Stimulated activated CD4-positive, alpha-beta T cell treated with anti-CD3 and anti-CD28 coated beads, Interleukin-15, amount 100 ng/mL, for 24 hours (primary cell): ENCODE measurements at places on chromosomes 5 and 9.

- DNase-seq: no peak
Measured at GRCh38 chr9:132584601-132585560, 2.5 kb downstream of the BARHL1 start.

- peak; percentile 74 for DNase-seq
Measured at GRCh38 chr9:128724744-128725211, 851 bp upstream of the ZDHHC12 start.

DNA sequence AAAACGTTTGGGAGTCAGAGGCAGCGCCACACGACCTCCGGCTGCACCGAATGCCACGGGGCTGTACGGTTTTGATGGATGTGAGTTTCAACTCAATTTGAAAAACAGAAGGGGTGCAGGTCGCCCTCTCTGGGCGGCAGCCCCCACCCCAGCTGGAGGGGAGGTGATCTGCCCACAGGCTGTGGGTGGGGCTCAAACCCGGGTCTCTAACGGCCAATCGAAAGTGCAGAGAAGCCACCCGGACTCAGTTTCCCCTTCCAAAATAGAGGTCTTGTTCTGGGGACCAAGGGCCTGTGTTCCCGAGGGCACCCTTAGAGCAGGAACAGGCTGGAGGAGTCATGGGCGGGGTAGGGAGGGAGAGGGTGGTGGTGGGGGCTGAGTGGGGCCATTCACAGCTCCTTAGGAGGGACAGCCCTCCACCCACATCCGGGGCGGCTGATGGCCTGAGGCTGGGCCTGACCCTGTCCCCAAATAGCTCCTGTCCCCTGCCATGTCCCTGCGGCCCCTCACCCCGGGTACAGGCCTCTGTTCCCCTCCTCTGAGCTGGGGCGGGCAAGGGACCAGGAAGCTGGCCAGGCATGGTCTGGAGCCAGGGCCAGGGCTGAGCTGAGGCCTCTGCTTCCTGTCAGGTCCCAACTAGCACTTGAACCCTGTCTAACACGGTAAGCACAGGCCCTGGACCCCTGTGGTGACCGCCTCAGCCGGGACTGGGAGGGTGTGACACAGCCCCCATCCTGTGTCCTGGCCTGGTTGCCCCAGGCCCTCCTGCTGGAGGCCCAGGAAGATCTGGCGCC is 22.6 kb upstream of the NOTCH1 start:
- no peak for DNase-seq

GRCh38 chr5:87829217-87829551 is 416.5 kb upstream of the CCNH start:
- DNase-seq: no peak

DNA sequence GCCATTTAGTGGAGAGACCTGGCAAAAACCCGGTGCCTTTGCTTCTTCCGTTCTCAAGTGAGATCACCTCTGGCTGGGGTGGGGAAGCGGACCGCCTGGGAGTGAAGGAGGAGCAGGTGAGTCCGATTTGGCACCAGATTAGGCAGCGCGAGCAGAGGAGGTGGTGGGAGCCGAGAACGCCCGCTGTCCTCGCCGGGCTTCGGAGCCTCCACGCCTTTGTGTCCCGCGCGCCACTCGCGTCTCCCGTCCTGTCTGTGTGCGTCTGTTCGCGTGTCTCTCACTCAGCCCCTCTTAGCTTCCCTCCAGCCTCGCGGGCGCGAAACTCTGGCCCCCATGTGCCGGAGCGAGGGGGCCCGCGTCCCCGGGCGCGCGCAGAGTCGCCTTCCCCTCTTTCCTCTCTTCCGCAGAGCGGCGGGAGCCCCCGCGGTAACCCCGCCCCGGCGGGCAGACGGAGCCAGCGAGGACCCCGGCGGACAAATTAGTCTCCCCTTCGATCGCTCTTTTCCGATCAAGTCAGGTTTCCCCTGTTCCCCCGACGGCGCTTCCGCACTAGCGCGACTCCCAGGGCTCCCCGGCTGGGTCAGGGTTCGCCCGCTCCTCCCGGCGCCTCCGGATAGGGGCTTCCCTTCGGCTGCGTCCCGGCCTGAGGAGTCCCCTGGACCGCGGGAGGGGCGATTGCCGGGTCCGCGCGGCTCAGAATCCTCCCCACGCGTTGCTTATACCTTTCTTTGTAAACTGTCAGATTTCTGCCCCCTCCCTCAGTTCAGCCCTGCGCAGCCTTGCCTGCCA is 7.1 kb downstream of the POU4F3 start:
- DNase-seq: peak; percentile 7

- DNase-seq: no peak
Measured at GRCh38 chr5:137146402-137146890, 352.7 kb downstream of the SPOCK1 start.

GRCh38 chr5:64158827-64159226 is 6.8 kb upstream of the RNF180 start:
- no peak for DNase-seq

GRCh38 chr9:131467214-131467935 is 35.3 kb upstream of the POMT1 start:
- DNase-seq: no peak

GRCh38 chr9:123687246-123687751 is 242.6 kb downstream of the DENND1A start:
- DNase-seq: no peak

DNA sequence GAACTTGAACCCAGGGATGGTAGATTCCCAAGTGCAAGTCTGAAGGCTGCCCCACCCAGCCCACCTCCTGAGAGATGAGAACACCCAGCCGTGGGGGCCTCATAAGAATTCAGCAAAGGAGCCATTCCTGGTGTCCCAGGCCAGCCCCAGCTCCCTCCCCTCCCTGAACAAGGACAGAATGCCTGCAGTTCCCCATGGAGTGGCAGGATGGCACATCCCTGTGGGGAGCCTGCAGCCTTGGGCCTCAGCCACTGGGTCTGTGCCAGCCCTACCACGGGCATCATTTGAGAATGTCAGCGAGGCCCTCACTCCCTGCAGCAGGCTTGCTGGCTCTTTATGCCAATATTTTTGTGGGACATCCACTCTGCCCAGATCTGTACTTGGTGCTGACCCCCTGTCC is 36.2 kb upstream of the RAPGEF1 start:
- no peak for DNase-seq

DNA sequence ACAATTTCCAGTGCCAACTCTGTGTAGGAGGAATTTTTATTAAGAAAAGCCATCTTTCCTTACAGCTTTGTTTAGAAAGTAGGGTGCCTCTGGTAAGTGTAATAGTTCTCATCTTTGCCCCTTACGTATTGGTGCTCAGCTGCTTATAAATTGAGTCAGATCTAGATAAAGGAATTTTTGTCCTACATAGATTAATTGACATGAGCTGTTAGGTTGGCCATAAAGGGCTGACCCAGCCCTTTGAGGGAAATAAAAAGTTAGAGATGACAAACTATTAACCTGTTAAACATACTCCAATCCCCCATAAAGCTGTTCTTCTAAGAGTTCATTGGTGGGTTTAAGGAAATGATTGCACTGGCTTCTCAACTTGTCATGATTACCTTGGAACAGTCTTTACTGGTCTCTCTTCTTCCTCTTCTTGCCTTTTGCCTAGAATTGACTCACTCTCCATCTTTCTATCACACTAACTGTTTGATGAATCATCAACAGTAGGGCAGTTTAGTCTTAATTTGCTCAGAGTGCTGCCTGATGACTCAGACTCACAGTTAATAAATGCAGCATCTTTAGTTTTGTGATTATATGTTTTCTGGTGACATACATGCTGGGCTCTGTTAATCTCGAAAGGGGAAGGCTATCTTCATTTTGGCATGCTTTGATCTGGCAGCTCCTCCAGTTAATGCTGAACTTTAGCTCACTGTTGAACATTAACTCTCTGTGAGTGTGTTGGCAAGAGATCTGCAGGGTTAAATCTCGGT is 51.7 kb downstream of the ARHGAP26 start:
- DNase-seq: peak; percentile 37

GRCh38 chr5:170254056-170254455 is 21.3 kb downstream of the C5orf58 start:
- peak; percentile 70 for DNase-seq

GRCh38 chr9:18623221-18624079 is 149.5 kb downstream of the ADAMTSL1 start:
- no peak for DNase-seq

DNA sequence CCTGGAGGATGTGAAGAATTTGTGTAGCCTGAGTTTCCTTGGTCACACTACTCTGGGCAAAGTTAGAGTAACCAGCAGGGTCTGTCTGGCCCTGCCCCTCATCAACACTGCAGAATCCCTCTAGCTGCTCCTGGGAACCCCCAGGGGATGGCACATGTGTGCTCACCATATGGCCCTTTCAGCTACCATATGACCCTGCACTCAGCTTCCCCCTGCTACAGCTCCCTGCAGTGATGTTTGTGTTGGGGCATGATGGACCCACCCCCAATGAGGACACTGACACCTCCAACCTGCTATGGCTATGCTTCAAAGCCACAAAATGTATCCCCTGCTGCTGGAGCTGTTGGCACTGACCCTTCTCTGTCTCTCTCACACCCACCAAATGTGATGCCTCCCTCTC is 152.7 kb downstream of the SNX18 start:
- no peak for DNase-seq

DNA sequence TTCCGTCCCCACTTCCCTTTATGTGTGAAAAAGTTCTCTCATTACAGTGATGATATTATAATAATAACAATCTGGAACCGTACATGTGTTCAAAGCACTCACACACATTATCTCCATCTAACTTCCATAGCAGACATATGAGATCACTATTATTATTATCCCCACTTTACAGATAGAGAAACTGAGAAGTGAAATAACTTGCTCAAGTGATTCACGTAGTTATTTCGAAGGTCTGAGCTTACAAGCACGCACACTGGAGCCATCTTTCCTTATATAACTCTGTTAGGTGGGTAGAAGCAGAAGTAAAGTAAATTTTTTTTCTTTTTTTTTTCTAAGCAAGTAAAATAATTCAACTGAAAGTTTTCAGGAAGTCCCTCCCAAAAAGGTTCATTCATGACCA is 62.9 kb upstream of the PTGER4 start:
- no peak for DNase-seq

DNA sequence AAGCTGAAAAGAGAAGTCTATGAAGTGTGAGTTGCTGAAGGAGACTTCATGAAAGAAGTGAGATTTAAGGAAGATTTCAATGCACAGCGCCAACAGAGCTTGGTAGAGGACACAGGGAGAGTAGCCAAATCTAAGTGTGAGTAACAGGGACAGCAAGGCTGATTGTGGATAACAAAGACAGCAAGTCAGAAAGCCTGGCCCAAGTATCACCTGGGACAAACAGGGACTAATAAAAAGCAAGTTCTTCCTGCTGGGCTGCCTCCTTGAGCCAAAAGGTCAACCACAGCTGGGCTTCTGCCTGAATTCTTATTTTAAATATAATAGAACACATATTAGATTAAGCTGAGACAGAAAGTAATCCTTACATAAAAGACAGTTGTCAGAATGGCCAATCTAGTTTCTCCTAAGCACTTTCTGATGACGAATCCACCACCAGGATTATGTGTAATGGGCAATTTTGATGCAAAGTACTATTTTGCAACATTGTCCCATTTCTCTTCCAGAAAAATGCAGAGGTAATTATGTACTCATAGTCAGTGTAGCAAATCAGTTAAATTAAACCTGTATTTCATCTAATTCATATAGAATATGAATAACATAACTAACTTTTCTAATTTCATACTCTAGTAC is 73.8 kb downstream of the MAPKAP1 start:
- DNase-seq: no peak

- no peak for DNase-seq
Measured at GRCh38 chr5:21644032-21644431, 1209.1 kb downstream of the CDH12 start.

DNA sequence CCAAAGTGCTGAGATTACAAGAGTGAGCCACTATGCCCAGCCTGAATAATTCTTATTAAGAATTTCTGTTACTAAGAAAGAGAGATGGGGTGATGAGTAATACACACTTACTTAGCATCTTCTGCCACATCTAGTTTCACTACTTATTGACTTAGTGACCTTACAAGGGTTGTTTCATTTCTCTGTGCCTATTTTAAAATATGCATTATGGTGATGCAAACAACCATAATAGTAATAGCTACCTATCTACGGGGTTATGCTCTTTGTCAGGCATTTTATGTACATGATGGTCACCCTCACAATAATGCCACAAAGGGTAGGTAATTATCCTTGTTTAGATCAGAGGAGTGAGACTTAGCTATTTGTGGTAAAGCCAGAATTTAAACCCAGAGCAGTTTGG is 499.0 kb upstream of the SGCD start:
- DNase-seq: no peak

GRCh38 chr5:118354797-118355196 is 633.5 kb downstream of the DTWD2 start:
- DNase-seq: no peak

GRCh38 chr5:81422671-81423070 is 28.7 kb upstream of the ACOT12 start:
- DNase-seq: no peak

DNA sequence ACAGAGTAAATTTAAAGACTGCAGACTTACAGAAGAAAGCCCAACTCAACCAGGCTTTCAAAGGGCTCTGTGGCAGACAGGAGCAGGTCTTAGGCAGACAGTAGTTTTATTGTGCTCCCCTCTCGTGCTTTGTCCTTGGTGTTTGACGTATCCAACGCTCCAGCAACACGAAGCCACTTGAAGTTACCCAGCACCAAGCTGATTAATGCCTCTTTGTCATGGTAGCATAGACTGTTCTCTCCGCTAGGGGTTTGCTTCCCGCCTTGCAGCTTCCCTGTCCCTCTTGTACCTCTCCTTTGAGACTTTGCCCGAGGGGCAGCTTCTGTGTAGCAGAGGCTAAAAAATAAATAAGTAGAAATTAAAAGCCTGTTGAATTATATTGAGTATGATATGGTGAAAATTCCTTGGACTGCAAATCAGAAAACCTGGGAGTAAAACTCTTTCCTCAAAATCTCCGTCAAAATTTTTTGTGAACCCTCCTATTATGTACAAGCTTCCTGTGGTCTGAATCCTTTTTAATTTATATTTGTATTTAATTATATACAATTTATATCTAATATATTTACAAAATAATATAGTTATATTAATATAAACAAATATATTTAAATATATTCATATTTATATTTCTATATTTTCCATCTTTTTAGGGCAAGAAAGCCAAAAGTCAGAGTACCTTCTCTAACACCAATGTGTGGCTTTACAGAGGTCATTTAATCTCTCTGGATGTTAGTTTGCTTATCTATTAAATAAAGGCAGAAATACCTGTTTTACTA is 405.4 kb downstream of the DMAC1 start:
- DNase-seq: no peak

GRCh38 chr9:90840696-90841095 is 39.1 kb downstream of the SYK start:
- no peak for DNase-seq

DNA sequence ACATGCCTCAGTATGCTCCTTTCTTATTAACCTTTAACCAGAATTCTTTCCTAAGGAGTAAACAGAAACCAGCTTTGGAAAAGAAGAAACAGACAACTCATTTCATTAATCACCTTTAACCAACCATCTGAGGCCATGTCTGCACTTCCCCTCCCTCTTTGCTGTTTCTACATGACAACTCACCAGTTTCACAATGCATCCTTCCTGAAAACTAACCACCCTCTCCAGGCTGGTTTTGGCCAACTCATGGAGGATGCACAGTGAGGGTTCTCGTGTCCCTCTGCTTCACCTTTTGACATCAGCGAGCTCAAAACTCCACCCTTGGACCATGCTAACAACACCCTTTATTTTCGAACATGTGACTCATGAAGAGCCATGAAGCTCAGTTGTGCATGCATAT is 244.1 kb downstream of the ELAVL2 start:
- DNase-seq: no peak

- DNase-seq: no peak
Measured at GRCh38 chr5:127153031-127153430, 79.7 kb upstream of the C5orf63 start.

GRCh38 chr9:135939351-135940265 is 21.6 kb downstream of the UBAC1 start:
- DNase-seq: peak; percentile 60

- DNase-seq: no peak
Measured at GRCh38 chr5:181200816-181201215, 4.2 kb downstream of the TRIM7 start.
